NCI-H2029 treated with DMSO at 0.1 percent for 48 hours (cell line): ENCODE measurements at places on chromosomes 1 and 21.

GRCh38 chr21:25586326-25586725 lies 21.0 kb downstream of the MRPL39 start:
- DNase-seq, result no peak

DNA sequence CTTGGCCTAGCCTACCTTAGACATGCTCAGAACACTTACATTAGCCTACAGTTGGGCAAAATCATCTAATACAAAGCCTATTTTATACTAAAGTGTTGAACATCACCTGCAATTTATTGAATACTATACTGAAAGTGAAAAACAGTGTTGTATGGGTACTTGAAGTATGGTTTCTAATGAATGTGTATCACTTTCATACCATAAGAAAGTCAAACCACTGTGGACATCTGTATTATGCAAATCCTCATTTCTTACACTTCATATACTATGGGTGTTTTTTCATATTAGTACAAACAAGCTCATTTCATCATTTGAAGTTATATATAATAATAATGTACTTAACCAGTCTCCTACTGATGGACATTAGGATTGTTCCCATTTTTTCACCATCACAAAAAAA lies 41.2 kb downstream of the TDRD5 start:
- no peak for DNase-seq

- DNase-seq, result no peak
These were observed 426 bp downstream of the VSIG8 start for GRCh38 chr1:159862031-159862430.

DNA sequence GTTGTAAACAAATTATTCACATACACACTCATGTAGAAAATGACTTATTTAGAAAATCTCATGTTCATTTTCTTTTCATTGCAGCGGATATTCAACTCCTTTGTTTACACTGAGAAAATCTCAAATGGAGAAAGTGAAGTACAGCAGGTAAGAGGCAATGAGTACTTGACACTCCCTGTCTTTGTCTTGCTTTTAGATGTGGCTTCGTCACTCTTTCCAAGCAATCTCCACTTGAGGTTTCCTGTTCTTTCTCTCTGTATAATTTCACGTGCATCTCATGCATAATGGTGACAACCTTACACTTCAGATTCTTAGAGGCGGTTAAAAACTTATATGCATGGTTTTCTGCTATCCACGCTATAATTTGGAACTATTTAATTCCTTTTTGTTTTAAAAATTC lies 80.6 kb downstream of the CACHD1 start:
- peak; percentile 93 for DNase-seq

- peak; percentile 61 for DNase-seq
These were observed 32.1 kb downstream of the CD244 start for GRCh38 chr1:160830321-160831153.

GRCh38 chr1:47232187-47232874 lies at the start of gene TAL1:
Gene TAL1, minus strand, starts transcription at chr1:47232225. Its CDS starts 6,337 bp downstream, at chr1:47225888.
- no peak for DNase-seq

DNA sequence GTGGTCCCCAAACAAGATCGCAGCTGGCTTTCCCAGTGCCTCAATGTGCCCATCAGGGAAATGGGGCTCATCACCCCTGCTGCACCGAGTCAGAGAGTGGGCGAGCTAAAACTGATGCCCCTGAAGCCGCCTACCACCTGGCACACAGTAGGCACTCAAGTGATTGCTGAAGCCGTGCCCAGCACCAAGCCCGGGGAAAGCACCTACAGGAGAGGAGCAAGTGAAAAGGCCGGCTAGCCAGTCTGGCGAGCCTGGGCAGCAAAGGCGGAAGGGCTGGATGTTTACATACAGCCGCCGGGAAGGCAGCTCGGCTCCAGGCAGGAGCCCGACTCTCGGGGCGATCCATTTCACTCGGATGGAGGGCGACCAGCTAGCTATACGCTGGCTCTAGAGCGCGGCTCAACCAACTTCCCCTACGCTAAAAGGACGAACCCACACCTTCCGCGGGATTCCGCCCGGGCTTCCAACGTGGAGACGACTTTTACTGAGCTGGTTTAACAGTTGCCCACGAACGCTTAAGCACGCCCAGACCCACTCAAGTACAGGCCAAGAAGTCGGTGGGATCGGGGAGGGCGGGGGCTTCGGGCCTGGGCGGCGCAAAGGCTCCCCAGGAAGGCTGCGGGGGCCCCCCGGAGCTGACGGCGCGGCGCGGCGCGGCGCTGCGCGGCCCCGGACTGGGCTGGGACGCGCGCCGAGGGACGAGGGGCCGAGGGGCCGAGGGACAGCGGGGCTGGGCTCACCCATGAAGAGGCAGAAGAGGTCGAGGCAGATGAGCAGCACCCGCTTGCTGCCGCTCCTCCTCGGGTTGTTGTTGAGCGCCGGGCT lies 1.0 kb downstream of the PLPP3 start:
- peak; percentile 55 for DNase-seq

GRCh38 chr1:201015551-201016091 lies 7.9 kb downstream of the KIF21B start:
- DNase-seq, result no peak

DNA sequence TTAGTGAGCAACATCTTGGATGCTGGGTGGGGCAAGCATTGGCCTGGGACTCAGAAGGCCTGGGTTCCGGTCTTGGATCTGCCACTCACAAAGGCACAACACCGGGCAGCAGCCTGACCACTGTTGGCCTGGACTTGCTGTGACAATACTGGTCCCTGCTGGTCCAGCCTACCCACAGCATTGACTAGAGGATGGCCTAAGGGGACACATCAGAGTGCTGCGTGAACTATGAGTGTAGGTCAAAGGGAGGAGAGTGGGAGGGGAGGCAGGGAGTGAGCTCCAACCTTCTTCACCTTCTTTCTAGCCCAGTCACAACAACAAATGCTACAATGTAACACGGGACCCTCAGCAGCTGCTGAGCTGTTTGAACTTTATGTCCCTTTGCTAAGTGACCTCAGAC lies 31.1 kb downstream of the TMEM50A start:
- no peak for DNase-seq

GRCh38 chr1:247487057-247487456 lies 29.2 kb upstream of the OR2B11 start:
- no peak for DNase-seq

GRCh38 chr1:44723496-44724295 lies 7.3 kb downstream of the RNU5D-1 start:
- DNase-seq, result no peak

GRCh38 chr1:224906340-224906739 lies 23.1 kb upstream of the DNAH14 start:
- no peak for DNase-seq

- no peak for DNase-seq
These were observed 8.6 kb downstream of the CTSE start for GRCh38 chr1:206015071-206015470.

GRCh38 chr21:8992731-8993174 lies 1528.6 kb upstream of the TPTE start:
- no peak for DNase-seq

GRCh38 chr21:25759573-25759972 lies 24.8 kb downstream of the GABPA start:
- no peak for DNase-seq

GRCh38 chr1:11722538-11722937 lies 13.4 kb upstream of the AGTRAP start:
- no peak for DNase-seq

DNA sequence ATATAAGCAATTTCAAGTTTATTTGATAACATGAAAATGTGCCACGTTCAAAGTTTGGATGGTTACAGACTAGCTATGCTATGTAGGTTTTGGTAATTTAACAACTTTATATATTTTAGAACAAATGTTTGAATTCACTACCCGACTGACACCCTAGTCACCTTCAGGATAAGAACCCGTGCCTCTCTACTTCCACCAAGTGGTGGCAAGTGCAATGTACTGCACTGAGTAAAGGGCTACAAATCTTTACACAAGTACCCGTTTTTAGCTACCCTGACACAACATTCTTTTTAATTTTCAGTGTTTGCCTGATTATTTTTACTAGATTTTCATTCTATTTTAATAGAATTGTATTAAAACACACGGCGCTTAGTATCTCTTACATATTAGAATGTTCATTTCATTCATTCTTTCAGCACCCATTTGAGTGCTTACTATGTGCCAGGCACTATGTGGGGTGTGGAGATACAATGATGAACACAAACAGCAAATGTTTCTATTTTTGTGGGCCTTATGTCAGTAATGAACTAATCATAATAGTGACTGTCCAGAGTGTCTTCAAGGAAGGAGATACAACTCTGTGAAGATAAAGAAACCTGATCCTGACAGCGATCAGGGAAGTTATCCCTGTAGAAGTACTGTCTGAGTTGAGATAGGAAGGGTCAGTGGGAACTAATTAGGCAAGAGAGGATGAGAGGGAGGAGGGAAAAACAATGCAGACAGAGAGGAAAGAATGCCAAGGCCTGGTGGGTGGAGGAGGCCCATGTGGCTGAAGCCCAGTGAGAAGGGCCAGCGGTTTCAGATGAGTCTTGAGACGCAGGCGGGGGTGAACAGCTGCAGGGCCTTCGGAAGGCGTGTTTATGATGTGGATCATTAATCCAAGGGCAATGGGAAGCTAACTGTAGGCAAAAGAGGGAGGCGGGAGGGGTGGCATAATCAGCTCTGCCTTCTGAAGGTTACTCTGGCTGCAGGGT lies 3.8 kb downstream of the LCA5L start:
- no peak for DNase-seq

- DNase-seq, result peak; percentile 66
These were observed 593.1 kb upstream of the PLXNA2 start for GRCh38 chr1:208837242-208837641.

- DNase-seq, result no peak
These were observed 21.0 kb downstream of the WDR4 start for GRCh38 chr21:42858185-42858847.

DNA sequence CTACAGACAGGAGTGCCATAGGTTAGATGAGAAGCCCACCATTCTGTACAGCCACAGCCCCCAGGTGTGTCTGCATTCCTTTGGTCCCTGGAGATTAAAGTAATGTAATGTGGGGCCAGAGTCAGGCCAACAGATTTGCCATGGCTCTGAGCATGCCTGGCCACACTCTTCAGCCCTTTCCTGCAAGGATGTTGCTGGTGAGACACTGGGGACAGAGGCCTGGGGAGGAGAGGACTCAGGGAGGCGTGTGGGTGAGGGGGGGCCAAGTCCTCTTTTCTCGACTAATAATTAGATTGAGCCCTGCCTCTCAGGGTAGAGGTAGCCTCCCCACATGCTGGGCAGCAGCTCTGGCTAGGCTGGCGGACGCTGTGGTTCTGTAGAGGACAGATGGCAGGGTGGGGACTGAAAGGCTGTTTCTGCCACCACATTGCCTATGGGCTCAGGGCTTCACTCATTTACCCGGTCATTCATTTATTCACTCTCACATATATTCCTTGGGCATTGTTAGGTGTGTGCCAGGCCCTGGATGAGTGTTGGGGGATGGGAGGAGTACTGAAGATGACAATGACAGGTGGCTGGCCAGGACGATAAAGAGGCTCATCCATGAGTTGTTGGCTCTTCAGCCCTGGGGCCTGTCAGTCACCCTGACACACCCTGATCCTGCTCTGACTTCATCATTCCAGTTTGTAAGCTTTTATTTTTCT lies 7.1 kb upstream of the PRCC start:
- DNase-seq, result no peak

DNA sequence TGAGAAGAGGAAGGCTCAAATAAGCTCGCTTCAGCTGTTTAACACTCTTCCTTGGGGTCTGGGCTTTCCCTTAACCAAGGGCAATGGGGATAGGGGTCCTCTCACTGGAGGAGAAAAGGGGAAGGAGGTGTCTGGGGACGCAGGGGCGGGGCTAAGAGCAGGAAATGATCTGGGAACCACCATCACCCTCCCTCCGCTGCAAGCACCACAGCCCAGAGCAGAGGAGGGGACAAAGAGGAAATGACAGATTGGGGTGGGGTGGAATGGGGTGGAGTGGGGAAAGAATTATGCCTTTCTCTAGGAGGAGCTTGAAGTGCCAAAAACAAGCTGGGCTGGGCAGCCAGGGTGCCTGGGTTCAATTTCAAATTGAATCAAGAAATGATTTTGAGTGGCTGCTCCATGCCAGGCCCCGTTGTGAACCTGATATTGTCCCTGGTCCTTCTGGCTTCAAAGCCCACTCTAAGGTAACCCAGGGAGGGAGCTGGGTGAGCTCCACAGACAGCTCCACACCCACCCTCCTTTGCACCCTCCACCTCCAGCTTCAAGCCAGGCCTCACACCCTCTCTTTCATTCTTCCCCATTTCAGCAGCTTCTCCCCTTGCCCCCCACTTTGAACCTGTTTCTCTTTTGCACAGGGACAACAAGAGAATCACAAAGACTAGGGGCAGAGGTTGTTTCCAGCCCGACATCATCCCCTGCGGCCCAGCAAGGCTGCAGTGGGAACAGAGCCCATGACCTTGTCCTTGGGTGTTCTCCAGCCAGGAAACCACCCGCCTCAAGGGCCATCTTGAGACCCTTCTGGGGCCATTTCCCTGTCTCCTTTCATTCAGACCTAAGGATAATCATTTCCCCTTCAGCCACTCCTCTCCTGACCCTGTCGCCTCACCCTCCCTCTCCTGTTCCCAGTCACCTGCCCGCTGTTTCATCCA lies 1.1 kb downstream of the ARHGAP30 start:
- DNase-seq, result no peak

DNA sequence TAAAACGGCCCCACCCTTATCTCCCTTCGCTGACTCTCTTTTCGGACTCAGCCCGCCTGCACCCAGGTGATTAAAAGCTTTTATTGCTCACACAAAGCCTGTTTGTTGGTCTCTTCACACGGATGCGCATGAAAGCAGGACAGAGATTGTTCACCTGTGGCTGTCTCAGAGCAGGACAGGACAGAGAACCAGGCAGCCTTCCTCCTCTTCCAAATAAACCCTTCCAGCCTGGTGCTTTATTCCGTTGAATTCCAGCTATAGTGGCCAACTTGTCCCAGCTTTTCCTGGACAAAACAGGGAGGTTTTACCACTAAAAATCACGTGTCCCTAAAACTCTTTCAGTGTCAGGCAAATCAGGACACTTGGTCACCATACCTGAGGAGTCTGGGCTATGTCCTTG lies 9.5 kb upstream of the DMRTB1 start:
- DNase-seq, result no peak

- no peak for DNase-seq
These were observed 41.0 kb upstream of the LAPTM5 start for GRCh38 chr1:30798389-30799232.

- DNase-seq, result no peak
These were observed 67.3 kb downstream of the NOS1AP start for GRCh38 chr1:162136760-162137159.

GRCh38 chr1:167763525-167764220 lies 41.9 kb downstream of the MPZL1 start:
- no peak for DNase-seq

DNA sequence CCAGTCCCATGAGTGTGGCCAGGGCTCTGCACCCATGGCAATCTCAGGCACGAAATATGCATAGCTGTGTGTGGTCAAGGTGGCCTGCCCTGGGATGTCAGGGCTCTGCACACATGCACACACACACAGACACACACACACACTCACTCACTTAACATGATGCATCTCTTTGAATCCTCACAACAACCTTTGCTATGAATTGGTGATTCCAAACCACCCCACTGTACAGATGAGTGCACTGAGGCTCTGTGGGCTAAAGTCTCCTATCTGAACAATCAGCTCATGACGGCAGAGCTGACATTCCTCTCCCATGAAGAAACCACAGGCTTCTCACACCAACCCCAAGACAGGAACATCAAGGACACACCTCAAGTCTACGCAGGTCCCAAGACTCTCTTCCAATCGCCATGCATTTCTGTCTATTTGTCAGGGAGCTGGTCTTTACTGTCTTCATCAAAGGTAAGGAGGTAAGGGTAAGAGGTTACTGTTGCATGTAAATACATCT lies 131.6 kb downstream of the ETS2 start:
- DNase-seq, result no peak

GRCh38 chr1:216523449-216524190 lies 100.4 kb upstream of the USH2A start:
- no peak for DNase-seq
